ENCODE measurements at places on chromosomes 6 and 20.

GRCh38 chr6:155313602-155314091, 637 bp downstream of the TFB1M start:
- peak; percentile 25 for DNase-seq

DNA sequence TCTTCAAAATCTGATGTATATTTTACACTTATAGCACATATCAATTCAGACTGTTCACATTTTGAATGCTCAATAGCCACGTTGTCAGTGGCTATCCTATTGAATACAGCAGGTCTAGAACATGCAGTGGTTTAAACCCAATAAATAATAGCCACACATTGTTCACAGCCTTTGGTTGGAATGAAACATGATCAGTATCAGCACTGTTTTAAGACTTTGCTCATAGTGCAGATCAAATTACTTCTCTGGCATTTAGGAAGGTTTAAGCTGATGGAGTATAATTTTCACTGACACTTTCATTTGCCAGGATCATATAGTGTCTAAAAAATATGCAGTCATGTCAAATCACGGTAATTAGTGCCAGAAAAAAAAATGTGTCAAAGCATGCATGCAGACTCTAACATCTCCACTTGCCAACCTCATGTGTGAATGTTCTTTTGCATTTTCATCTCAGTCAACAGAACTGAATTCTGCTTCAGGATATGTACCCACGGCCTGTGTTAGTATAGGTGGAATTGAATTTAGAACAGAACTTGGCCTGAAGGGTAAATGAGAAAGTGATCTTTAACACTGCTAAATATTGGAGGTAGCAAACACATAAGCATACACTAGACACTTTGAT, 184.1 kb downstream of the SLC24A3 start:
- peak; percentile 9 for DNase-seq

GRCh38 chr6:132604635-132605152, 15.2 kb upstream of the TAAR5 start:
- no peak for DNase-seq

DNA sequence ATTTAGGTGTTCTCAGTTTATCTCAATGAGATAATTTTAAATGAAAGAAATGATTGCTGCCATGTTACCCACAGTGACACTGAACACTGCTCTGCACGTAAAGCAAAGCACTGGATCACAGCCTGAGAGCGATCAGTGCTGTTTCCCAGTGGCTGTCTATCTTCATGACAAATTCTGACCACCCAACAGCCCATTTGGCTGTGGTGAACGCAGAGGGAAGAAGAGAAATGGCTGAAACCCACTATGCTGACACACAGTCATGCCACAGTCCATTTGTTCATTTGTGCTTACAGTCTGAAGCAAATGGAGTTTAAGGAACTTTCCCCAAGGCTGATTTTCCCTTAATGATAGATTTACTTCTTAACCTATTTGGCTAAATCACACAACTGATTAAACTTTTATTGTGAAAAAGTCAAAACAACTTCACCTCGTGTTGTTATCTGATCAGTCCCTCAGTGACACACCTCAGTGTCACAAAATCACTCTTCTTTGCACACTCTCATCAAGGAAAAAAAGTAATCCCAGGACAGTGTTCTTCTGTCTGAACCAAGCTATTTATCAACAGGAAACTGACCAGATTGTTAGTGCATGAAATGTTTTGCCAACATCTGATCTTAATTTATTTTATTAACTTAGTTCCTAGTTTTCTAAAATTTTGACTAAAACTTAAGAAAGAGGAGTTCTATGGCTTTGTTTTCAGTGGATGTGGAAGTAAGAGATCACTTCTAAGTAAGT, 225.1 kb downstream of the TBX18 start:
- no peak for DNase-seq

GRCh38 chr6:54244430-54244829, 63.8 kb upstream of the TINAG start:
- peak; percentile 26 for DNase-seq

DNA sequence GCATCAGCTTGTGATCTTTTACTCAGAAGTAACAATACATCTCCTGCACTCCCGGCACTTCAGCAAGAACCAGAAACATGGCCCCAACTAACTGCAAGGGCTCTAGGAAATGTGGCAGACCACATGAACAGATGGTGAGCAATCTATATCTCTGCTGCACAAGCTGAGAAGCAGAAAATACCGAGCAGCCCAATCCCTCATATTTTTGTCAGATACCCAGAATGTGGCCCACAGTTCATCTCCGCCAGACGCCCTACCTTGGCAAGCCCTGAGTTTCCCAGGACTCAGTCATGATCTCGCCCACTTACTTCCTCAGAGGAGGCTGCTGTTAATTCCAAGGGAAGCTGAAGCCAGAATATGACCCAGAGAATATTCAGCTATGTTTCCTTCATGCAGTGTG, 63.1 kb upstream of the PHACTR1 start:
- DNase-seq: no peak

GRCh38 chr6:39653612-39654011, 71.6 kb downstream of the KIF6 start:
- no peak for DNase-seq

- DNase-seq: peak; percentile 77
Observed at GRCh38 chr6:107064579-107065065, 36.6 kb downstream of the MTRES1 start.

DNA sequence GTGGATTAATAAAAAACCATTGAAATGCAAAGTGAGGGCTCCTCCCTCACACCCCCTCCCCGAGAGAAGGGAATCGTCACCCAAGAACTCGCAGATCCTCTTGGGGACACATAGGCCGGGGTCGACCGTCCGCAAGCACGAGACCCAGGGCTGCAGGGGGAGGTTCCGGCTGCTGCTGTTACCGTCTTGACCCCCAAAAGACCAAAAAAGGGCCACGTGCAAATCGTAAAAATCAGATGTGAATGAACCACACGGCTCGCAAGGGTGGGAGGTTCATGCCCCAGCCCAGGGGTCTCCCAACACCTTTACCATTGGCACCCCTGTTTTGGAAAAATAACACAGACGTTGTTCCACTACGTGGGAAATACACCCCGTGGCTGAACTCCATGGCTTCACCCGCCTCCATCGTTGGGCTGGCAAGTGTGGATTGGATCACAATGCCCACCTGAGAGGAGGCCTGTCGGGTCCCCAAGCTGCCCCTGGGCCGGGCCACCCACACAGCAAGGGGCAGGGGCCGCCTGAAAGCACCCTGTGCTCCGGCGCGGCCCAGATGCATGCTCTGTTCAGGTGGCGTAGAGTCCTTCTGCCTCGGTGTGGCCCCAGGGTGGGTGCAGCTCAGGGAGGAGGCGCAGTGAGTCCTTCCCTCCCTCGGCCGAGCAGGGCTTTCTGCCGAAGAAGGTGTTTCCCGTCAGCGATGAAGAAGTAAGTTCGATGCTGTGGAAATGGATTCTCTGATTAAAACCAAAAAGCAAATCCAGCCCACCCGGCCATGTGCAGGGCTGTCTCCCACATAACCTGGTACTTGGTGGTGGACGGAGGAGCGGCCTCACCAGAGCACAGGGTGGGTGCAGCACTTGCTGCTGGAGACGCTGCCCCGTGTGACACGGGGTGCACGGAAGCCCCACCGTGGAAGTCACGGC, 85.0 kb downstream of the YTHDF1 start:
- no peak for DNase-seq

- peak; percentile 84 for DNase-seq
Observed at GRCh38 chr6:161010418-161010817, 18.8 kb downstream of the MAP3K4 start.

GRCh38 chr20:11852811-11853210, 64.9 kb upstream of the BTBD3 start:
- peak; percentile 52 for DNase-seq

- DNase-seq: no peak
Observed at GRCh38 chr20:38930242-38930569, 4.0 kb downstream of the FAM83D start.

- DNase-seq: peak; percentile 87
Observed at GRCh38 chr6:154675602-154676088, 57.6 kb upstream of the SCAF8 start.

DNA sequence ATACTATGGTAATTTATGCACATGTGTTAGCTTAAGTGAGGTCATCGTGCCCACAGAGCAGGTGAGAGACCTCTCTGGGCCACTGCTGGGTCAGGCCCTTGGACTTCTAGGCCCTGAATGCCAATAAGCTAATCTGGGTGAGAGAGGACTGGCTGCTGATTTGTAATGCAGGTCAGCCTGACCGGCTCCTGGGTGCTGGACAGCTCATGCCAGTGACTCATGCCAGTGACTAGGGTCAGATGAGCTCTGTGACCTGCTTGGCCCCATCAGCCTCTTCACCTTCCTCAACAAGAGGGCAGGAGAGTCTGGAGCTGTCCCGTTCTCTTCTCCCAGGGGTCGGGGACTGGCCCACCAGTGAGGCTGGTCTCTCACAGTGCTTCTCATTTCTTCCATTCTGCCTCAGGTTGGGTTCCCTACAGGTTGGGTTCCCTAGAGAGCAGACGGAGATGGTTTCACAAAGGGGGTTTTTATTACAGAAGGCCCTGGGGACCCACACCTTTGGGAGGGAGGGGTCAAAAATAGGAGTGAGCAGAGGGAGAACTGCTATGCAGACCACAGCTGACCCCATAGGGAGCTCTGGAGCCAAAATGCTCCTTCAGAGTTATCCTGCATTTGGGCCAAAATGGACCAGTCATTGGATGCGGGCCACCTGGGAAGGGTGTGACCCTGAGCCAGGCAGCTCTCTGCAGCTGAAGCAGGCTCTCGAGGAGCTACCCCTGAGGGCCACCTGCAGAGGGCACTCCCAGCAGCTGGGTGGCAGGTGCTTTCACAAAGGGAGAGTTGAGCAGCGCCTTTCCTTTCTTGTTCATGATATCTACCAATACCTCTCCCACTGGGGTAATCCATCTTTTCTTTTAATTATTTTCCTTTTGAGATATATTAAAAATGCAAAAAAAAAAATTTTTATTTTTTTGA, 2.2 kb upstream of the OXT start:
- DNase-seq: peak; percentile 39

- no peak for DNase-seq
Observed at GRCh38 chr20:45055056-45055455, 45.9 kb downstream of the KCNS1 start.

- no peak for DNase-seq
Observed at GRCh38 chr6:148963738-148964137, 216.9 kb downstream of the UST start.

DNA sequence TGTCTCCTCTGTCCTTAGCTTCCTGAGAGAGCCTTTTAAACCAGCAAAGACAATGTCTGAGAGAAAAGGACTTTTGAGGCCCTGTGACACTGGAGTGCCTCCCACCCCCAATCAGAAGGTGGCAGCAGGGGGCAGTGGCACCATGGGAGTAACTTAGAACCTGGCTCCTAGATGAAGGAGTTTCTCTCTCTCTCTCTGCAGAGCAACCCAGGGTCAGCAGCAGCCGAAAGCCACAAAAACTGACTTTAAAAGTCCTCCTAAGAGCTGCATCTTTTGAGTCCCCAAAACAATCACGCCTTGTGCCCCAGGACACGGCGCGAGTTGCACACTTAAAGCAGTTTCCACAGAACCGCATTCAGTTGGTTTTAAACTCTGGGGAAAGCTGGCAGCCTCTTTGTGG, 5.3 kb upstream of the TCP11 start:
- DNase-seq: no peak

DNA sequence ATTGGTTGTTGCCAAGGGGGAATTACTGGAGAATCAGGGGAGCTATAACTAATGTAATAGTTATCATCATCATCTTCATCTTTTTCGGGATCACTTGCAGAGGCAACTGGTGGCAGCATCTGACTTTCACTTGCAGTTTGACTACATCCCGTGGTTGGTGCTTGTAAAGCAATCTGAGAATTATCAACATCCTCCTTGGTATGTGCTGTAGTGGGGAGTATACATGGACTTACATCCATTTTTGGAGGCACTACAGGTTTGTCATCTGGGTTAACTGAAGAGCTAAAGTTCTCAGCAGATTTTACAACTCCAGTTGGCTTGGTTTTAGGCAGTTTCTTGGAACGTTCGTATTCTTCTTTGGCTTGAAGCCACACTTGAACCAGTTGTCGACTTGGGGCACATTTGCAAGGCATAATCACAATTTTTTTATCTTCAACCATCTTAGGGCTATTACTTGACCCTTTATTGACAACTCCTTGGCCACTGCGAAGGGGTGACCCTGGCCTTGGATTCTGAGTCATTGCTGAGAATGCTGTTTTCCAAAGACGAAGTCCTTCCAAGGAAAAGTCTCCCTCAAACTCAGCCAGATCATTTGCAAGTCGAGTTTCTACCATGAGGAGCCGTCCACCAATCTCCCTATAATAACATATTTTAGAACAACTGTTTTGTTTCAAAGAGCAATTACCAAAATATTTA, 115.5 kb downstream of the REV3L start:
- DNase-seq: no peak

GRCh38 chr6:169723991-169724493, 258 bp downstream of the PHF10 start:
- DNase-seq: peak; percentile 18

- no peak for DNase-seq
Observed at GRCh38 chr6:153083869-153084268, 47.2 kb downstream of the RGS17 start.

DNA sequence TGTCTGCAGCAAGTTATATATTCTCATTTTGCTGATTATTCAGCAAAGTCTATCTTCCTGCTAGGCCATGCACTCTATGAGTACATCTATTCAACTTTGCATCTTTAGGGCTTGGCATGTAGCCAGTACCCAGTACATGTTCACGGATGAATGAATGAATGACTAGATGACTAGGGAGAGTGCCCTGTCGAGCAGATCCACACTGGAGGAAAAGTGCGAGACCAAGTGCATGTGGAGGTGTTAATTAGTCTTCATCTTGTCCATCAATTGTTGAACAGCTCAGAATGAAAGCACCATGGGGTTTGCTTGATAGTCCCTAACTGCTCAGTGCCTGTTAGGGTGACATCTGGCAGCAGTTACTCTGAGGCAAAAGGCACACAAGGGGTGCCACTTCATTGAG, 30.4 kb downstream of the TM9SF4 start:
- no peak for DNase-seq

DNA sequence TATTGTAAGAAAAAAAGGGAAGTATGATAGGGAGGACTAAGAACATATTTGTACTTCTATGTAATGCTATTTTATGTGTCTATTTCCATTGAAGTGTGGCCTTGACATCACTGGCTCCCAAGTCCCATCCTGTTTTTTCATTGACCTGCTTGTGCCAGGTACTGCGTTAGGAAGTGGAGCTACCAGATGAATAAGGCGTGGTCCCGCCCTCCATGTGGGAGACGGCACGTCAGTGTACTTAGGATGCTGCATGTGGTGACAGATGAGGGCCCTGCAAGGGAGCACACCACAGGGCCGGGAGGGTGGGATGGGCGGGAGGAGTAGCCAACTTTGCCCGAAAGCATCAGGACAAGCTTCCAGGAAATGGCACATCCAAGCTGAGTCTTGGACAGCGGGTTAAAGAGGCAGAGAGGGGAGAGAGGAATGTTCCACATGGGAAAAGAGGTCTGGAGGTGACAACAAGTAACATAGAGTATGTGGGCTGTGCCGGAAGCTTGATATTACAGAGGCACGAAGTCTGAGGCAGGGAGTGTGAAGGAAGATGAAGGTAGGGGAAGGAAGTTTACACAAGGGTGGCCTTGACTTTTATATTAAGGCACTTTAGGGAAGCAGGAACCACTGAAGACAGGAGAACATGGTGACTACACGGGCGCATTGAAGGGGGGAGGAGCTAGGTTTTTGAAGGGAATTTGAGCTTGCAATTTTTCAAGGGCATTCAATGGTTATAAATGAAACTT, 140.6 kb downstream of the MTHFD1L start:
- no peak for DNase-seq

GRCh38 chr6:40930555-40930954, 108.5 kb downstream of the UNC5CL start:
- DNase-seq: no peak
